A549 treated with DMSO at 1 μM for 4 hours (cell line): ENCODE measurements at places on chromosomes 5 and 9. TPM values are rescaled to one million over a fixed set of nuclear protein-coding genes. Genes with fewer than 3 reads are reported as not detected.

ZNF366 gene
- not detected in 5 replicates for total RNA-seq

DBH gene
- total RNA-seq = not detected in 5 replicates

MLANA gene
- total RNA-seq = not detected in 5 replicates

IL9 gene
- not detected in 5 replicates for total RNA-seq

KCNIP1 gene
- total RNA-seq = not detected in 5 replicates

PAEP gene
- total RNA-seq = 0.13 to 0.46 TPM (median 0.20 TPM) in 3 of 5 replicates, not detected in the others

SLCO4C1 gene
- 0.03 TPM in 1 of 5 replicates, not detected in the others for total RNA-seq

OR1N1 gene
- total RNA-seq = not detected in 5 replicates

PCDHB2 gene
- 3.3 to 4.1 TPM (median 3.3 TPM) in 5 replicates for total RNA-seq

AUH gene
- 6.8 to 12.2 TPM (median 10.5 TPM) in 5 replicates for total RNA-seq

HDAC3 gene
- 44.8 to 53.9 TPM (median 50.6 TPM) in 5 replicates for total RNA-seq

RANBP3L gene
- not detected in 5 replicates for total RNA-seq

C1QTNF3 gene
- 0.13 to 0.23 TPM (median 0.20 TPM) in 4 of 5 replicates, not detected in the other for total RNA-seq

ZBED3 gene
- 2.9 to 4.5 TPM (median 2.9 TPM) in 5 replicates for total RNA-seq

TMEM8B gene
- total RNA-seq = 1.5 to 3.4 TPM (median 3.1 TPM) in 5 replicates

SMIM23 gene
- total RNA-seq = not detected in 5 replicates

ACOT12 gene
- total RNA-seq = 0.06 TPM in 1 of 5 replicates, not detected in the others

FOXD4L4 gene
- 0.07 to 0.10 TPM (median 0.08 TPM) in 3 of 5 replicates, not detected in the others for total RNA-seq

ORM2 gene
- total RNA-seq = not detected in 5 replicates

MELK gene
- total RNA-seq = 66.0 to 80.3 TPM (median 78.9 TPM) in 5 replicates

INSL6 gene
- total RNA-seq = not detected in 5 replicates

PCDHAC2 gene
- total RNA-seq = 2.6 to 3.2 TPM (median 2.6 TPM) in 5 replicates

CLPTM1L gene
- total RNA-seq = 155 to 185 TPM (median 164 TPM) in 5 replicates

RPL12 gene
- total RNA-seq = 2,625 to 2,922 TPM (median 2,778 TPM) in 5 replicates

PCDHA6 gene
- total RNA-seq = 0.08 to 0.10 TPM (median 0.09 TPM) in 3 of 5 replicates, not detected in the others

VAV2 gene
- 37.8 to 48.7 TPM (median 43.1 TPM) in 5 replicates for total RNA-seq

CA9 gene
- 3.4 to 8.1 TPM (median 6.2 TPM) in 5 replicates for total RNA-seq

C9orf85 gene
- 13.3 to 14.6 TPM (median 13.8 TPM) in 5 replicates for total RNA-seq

LCN9 gene
- not detected in 5 replicates for total RNA-seq

FBLL1 gene
- 0.10 to 0.25 TPM (median 0.15 TPM) in 3 of 5 replicates, not detected in the others for total RNA-seq

SYNPO gene
- 28.1 to 34.7 TPM (median 30.7 TPM) in 5 replicates for total RNA-seq
